ENCODE measurements at places on chromosomes 5 and 9. TPM values are rescaled to one million over a fixed set of nuclear protein-coding genes. Genes with fewer than 3 reads are reported as not detected.

The NRG2 gene
- total RNA-seq = 0.17 TPM

The IRF1 gene
- total RNA-seq = 1,234 TPM

The ZDHHC21 gene
- 2.7 TPM for total RNA-seq

The SPATA31D4 gene
- not detected for total RNA-seq

The PCDHAC2 gene
- total RNA-seq = not detected

The PRKAA1 gene
- 102 TPM for total RNA-seq

The FAM200C gene
- total RNA-seq = not detected

GRCh38 chr5:140282266-140282665 is 20.6 kb downstream of the PFDN1 start:
- DNase-seq = no peak

GRCh38 chr5:143914756-143915155 is 102.8 kb downstream of the HMHB1 start:
- DNase-seq = no peak

DNA sequence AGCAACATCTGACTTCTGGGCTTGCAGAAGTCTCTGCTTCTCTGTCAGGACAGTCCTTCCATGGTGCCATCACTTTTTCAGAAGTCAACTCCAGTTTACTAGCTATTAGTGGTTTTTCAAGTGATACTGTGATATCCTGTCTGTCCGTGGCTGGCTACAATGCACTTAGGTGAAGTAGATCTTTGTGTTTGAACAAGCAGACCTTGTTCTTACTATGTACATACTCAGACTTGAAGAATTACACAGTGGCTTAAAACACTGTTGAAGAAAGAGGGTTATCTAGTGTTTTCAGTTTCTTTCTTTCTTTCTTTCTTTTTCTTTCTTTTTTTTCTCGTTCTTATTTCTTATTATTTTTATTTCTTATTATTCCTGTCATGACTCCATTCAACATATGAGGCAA is 228.7 kb downstream of the NTRK2 start:
- DNase-seq = no peak

DNA sequence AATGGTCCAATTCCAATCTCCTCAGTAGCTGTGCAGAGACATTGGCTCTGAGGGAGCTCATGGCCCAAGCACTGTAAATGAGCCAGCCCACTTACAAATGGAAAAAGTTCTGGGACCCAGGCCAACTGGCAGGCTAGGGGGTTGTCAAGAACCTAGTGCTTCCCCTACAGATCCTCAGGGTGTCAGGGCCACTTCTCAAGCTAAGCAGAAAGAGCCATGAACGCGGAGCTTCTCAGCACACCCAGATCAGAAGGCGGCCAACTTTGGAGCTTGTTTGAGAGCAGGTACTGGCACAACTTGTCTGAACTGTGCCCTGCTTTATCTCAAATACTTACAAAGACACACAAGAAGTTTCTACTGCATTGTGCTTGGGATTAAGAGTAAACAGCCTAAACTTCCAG is 17.5 kb downstream of the TLE1 start:
- no peak for DNase-seq

- DNase-seq = no peak
These were observed 212.2 kb downstream of the FSTL4 start for GRCh38 chr5:133400120-133400519.

GRCh38 chr5:172860520-172861443 is 26.7 kb downstream of the ERGIC1 start:
- no peak for DNase-seq

GRCh38 chr5:91028499-91028956 is 354.6 kb downstream of the ARRDC3 start:
- DNase-seq = no peak

- no peak for DNase-seq
These were observed 140.6 kb downstream of the SEMA5A start for GRCh38 chr5:9405196-9405754.

DNA sequence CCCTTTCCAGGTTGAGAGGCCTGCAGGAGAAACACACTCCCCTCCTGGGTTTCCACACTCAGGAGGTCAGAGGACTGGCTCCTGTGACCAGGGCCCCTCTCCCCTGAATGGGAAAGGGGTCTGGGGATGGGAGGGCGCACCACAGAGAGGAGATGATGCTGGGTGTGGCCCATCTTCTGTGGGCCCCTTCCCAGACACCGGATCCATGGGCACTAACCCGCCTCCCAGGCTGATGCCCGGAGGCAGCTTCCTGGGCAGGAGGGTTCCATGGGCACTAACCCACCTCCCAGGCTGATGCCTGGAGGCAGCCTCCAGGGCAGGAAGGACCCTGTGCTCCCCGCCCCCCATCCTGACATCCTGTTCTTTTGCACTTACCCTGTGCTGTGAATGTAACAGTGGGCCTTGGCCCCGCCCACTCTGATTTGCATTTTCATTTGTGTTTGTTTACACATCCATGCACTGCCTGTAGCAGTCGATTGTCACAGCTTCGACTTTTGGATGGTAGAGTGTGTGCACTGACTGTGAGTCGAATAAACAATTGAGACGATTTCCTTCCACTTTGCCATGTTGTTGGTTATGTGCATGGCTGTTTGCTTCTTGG is 9.3 kb upstream of the DOLPP1 start:
- DNase-seq = peak; percentile 45

DNA sequence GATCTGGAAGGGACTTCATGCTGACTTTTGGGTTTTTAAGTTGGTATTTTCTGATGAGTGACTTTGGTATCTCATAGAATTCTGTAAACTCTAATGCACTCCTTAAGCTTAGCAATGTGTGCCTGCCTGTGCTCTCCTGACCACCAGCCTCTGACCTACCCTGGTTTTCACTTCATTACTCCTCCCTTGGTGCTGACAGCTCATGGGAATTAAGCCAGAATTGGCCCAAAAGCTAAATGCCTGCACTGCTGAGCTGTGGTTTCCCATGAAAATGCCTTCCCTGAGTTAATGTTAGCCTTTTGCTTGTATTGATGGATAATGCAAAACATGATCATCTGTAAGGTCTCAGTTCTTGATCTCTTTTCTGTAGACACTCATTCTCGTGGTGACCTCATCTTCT is 308.0 kb downstream of the DOCK8 start:
- no peak for DNase-seq

DNA sequence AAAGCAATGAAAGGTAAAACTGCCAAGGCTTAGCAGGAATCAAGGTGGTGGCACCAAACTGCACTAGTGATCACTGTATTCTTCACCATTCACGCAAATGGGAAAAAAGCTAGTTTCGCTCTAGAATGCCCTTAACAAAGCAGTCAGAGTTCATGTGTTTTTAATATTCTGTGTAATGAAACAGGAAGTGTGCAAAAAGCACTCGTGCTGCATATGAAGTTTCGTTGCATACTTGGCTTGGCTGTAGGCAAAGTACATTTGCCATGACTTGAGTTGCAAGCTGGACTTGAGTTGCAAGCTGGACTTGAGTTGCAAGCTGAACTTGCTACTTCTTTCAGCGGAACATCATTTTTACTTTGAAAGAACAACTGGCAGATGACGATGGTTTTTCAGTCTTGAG is 55.4 kb downstream of the FOXI1 start:
- no peak for DNase-seq

DNA sequence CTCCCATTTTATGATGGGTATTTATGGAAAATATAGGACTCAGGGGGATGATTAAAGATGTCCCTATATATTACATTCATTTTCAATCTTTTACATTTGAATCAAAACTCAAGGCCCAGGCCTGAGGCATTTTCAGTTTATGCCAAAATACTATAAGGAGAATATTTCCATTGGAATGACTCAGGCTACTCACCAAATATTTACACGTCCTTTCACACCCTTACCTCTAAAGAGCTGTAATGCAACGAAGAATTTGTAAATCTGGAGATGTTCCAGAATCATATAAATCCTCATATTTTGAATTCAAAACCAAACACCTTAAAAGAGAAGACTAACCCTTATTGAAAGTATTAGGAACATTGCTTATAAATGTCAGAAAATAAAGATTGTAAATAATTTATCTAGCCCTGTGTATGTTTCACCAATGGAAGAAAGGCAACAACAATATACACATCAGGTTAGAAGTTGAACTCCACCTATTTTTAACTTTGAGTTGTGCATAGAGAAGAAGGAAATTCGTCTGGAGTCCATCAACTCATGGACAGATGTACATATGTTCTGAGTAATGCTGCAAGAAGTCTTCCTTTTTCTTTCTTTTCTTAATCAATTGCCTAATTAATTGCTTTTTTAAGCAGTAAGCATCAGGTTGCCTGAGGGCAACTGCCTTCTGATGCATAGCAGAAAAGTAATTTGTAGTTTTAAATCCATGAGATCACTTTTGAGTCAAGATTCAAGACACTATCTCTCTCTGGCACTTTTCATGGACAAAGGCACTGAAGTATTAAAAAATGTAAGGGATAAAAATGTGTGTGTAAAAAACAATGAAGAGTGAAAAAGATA is 579.3 kb upstream of the RGMB start:
- DNase-seq = no peak

DNA sequence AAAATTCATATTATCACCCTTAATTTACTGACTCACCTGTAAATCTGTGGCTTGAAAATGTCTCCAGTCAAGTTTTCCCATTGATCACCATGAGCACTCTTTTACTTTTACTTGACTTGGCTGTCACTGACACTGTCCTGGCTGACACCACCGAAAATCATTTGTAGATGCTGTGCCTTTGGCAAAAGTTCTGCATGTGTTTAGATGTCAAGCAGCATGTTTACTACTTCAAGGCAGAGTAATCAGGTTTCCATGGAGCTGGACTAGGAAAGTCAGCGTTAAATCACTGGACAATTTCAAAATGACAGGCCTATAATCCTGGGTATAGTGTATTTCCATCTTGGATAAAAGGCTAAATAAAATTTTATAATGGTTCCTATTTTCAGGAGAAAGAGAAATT is 1530.6 kb upstream of the CDH6 start:
- no peak for DNase-seq

- DNase-seq = peak; percentile 6
These were observed 52.6 kb upstream of the ARAP3 start for GRCh38 chr5:141734501-141735229.

All from CD4-positive, alpha-beta T cell (primary cell).